ENCODE measurements at places on chromosomes 3 and 15.

DNA sequence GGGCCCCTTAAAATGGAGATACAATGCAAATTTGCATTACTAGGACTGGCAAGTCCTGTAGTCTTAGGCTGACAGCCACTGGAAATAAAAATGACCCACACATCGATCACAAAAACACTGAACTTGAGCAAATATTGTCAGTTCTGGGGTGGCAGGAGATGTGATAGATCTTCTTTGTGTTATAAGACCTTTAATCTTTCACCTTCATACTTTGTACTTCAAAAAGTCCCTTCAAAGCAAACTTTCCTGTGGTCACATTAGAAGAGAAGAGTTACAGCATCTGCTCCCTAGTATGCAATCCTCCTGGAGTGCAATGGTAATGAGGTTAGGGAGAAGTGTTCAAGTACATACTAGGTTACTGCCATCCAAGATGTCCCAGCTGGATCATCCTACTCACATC lies 149.4 kb upstream of the KCNMB2 start:
- no peak for DNase-seq

GRCh38 chr15:47908950-47909670 lies 191.8 kb downstream of the SEMA6D start:
- no peak for DNase-seq

- no peak for DNase-seq
These were observed 75.5 kb upstream of the CBLB start for GRCh38 chr3:105944276-105944675.

DNA sequence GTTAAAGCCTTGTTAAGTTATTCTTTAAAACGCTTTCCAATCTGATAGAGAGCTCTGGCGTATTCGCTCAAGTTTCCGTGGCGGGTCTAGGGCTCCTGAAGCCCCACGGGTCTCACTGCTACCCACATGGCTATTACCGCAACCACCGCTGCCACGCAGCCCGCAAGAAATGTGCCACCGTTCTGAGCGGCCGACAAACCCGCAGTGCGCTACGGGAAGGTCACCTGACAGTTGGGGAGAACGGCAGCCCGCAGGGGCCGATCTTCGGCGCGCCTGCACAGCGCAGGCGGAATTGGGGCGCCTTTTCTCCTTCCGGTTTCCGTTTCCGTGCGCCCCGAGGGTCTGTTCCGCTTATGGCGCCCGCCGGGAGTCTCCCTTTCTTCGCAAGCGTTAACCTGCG lies 76.6 kb upstream of the SNRPN start:
- DNase-seq: no peak

DNA sequence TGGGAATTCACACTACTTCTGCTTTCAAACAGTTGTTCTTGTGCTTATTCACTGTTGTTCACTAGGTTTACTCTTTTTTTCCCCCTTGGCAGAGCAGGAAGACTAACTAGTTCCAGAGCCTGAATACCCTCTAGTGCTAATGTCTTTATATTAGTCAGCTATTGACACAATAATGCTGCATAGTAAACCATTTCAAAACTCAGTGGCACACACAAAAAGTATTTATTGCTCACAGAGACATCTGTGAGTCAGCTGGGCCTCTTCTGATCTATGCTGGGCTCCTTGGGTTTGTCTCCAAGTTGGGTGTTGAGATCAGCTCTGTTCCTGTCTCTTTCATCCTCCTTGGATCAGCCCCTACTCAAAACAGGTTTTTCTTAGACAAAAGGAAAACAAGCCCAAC lies 51.1 kb downstream of the RSRC1 start:
- no peak for DNase-seq

- DNase-seq: no peak
These were observed 184.7 kb downstream of the LRRC3B start for GRCh38 chr3:26807272-26807671.

DNA sequence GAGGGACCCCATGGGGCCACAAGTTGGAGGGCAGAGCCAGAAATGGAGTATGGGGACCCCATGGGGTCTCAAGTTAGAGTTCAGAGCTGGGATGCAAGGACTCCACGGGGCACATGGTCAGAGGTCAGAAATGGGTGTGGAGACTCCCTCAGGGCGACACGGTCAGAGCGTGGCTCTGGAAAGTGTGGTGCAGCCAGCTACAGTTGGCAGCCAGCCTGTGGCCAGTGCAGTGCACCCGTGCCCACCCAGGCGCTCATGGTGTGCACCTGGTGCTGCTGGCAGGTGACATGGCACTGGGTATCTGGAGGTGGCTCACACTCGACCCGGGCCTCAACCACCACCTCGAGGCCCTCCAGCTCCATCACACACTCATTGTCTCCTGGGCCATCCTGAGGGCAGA lies 11.2 kb downstream of the PLXNB1 start:
- no peak for DNase-seq

DNA sequence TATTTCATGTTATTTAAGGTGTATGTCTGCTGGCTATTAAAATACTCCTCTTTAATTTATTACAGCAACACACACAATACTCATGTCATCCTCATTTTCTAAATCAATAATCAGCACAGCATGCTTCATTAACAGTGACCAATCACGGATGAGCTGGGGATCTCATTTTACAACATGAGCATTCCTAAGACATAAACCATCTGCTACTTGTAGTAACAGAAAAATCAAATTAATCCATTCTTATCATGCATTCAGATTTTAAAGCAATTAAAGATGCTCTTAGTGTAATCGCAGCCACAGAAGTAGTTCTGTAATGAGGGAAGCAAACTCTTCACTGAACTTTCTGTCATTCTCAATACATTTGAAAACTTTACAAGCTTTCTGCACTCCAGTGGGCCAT lies 191.1 kb downstream of the TBC1D5 start:
- DNase-seq: no peak

DNA sequence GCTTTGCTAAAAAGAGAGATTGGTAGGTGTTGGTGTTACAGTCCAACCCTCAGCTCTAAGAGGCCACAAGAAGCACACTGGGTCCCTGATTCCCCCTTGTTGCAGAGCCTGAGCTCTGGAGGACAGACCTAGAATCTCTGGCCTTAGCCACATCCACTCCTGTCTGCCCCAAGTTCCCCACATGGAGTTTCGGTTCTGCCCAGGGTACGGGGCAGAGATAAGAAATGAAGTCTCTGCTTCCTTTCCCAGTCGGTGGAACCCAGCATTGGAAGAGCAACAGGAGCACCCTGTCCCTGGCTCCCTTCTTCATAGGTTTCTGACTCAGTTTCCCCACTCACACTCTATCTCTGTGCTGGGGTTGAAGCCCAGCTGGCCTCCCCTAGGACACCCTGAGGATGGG lies 13.2 kb downstream of the PRR23E start:
- DNase-seq: no peak

All from activated naive CD4-positive, alpha-beta T cell treated with anti-CD3 and anti-CD28 coated beads, Interleukin-2, amount 10 ng/mL, durations not matched to agents 7 days and 5 days (primary cell).